ENCODE measurements at places on chromosomes 7 and 10.
A peak's percentile ranks its signal among the peaks of the same experiment; 100 is the strongest.

GRCh38 chr10:63227207-63227895, 94.2 kb downstream of the NRBF2 start:
- DNase-seq, result no peak

GRCh38 chr7:149381245-149381644, 79.6 kb downstream of the ZNF777 start:
- DNase-seq, result no peak

GRCh38 chr10:114772496-114773196, 48.9 kb upstream of the FHIP2A start:
- no peak for DNase-seq

DNA sequence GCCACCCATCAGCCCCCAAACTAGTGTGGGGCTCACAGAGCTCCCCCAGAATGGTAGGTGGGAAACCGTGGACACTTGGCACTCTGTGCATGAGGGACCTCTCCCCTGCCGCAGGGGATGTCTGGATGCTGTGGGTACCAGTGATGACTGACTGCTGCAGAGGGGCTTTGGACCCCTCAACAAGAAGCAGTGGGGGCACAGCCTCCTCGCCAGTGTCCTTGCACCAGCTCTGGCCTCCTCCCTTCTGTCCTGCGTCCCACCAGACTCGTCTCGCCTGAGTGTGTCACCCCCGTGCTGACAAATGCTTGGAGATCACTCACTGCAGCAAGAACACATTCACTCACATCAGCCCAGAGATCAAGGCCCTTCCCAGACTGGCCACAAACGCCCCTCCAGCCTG, 37.3 kb upstream of the R3HCC1L start:
- DNase-seq, result no peak

GRCh38 chr7:157523766-157524421, 187.1 kb downstream of the DNAJB6 start:
- no peak for DNase-seq

- no peak for DNase-seq
Observed at GRCh38 chr7:16880554-16880953, 1.2 kb downstream of the AGR3 start.

- DNase-seq, result no peak
Observed at GRCh38 chr10:123831259-123831658, 60.3 kb downstream of the CPXM2 start.

DNA sequence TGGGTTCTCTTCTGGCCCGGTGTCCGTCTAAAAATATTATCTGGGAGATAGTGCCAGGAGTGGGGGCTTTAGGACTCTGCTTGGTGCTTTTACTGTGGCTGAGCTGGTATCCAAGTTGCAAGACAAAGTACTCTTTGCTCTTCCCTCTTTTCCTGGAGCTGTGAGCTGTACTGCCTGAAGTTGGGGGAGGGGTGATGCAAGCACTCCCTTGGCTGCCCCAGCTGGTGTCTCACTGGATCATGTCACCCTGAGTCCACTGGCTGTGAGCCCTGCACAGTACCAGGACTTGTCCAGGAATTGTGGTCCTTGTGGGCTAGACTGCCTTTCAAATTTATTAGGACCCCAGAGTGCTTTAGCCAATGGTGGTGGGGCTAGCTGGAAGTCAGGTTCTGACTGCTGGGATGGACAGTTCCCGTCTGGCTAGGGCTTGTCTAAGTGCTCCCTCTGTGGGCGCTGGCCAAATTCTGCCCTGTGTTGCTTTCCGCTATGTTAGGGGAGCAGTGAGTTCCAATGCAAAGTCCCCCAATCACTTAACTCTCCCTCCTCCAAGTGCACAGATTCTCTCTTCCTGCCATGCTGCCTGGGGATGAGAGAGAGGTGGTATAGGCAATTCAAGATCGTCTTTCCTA, 13.1 kb downstream of the CC2D2B start:
- no peak for DNase-seq

- DNase-seq, result no peak
Observed at GRCh38 chr7:25580141-25580540, 351.9 kb upstream of the NPVF start.

GRCh38 chr10:133334503-133335245, 2.0 kb downstream of the CALY start:
- no peak for DNase-seq

- DNase-seq, result no peak
Observed at GRCh38 chr7:30732606-30733005, 19.3 kb upstream of the INMT start.

- no peak for DNase-seq
Observed at GRCh38 chr7:45978010-45978681, 57.1 kb upstream of the IGFBP3 start.

GRCh38 chr10:5292196-5292735, 72.5 kb upstream of the UCN3 start:
- DNase-seq, result no peak

DNA sequence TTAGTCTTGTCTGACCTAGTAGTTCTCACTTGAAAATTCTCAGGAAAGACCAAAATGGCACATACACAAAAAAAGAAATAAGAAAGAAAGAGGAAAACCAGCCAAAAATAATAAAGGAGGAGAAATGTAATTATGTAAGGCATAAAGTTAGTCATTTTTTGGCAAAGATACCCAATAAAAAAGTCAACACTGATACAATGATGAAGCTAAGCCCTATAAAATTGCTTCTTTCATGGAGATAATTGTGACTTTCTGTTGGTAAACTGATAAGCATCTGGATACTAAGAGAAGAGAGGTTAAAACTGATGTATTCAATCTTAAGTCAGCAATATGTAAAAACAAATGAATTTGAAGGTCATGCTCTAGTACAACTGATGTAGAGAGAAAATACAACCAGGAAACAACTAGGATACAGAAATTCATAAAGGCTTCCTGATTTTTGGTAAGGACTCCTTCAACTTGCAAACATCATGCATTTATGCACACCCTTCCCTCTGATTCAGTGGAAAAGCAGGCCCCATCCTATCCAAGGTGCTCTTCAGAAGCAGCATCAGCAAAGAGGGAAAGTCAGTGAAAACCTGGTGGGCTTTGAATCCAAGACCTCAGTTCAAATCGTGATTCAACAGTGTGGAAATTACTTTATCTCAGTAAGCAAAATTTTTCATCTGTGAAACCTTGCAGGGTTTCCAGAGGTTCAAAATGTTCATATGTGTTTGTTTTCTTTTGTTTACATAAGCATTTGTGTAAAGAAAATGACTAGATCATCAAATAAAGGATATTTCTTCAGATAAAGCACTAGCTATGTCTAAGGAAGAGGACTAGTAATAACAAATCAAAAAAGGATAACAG, 32.6 kb downstream of the IMMP2L start:
- DNase-seq, result no peak

DNA sequence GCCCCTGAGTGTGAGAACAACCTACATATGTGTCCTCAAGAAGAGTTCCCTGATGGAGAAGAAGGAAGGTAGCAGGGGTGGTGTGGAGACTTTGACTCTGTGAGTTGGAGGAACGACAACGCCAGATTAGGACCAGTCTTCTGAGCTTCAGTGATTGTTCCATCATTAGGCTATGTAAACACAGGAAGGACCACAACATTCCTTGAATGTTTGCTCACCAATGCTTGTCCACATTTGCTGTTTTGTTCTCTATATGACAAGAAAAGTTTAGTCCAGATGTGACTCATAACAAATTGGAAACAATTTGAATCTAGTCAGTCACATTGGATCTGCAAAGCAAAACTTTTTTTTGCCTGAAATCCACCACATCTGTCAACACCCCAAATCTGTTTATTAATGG, 62.7 kb downstream of the ENTPD1 start:
- no peak for DNase-seq

GRCh38 chr10:25604591-25604990, 329.4 kb upstream of the MYO3A start:
- DNase-seq, result no peak

- DNase-seq, result no peak
Observed at GRCh38 chr7:18518555-18518954, 23.0 kb downstream of the HDAC9 start.

- no peak for DNase-seq
Observed at GRCh38 chr10:94108200-94108599, 114.5 kb downstream of the PLCE1 start.

DNA sequence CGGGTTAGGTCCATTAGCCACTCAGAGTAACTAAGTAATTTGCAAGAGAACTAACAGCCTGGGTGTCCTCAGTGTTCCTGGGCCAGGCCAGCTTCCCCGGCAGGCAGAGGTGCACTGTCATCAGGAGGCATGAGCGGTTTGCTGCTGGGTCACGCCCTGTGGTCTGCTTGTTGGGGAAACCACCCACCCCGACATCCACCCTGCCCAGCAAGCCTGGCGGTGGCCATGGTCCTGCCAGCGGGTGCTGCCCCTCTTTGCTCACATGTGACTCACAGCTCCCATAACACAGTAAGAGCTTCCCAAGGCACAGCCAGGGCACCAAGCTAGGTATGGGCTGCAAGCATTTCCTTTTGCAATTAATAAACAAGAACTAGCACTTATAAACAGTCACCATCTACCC, 75.9 kb downstream of the RGS10 start:
- no peak for DNase-seq

GRCh38 chr10:1551636-1552338, 185.5 kb downstream of the ADARB2 start:
- peak; percentile 95 for DNase-seq

DNA sequence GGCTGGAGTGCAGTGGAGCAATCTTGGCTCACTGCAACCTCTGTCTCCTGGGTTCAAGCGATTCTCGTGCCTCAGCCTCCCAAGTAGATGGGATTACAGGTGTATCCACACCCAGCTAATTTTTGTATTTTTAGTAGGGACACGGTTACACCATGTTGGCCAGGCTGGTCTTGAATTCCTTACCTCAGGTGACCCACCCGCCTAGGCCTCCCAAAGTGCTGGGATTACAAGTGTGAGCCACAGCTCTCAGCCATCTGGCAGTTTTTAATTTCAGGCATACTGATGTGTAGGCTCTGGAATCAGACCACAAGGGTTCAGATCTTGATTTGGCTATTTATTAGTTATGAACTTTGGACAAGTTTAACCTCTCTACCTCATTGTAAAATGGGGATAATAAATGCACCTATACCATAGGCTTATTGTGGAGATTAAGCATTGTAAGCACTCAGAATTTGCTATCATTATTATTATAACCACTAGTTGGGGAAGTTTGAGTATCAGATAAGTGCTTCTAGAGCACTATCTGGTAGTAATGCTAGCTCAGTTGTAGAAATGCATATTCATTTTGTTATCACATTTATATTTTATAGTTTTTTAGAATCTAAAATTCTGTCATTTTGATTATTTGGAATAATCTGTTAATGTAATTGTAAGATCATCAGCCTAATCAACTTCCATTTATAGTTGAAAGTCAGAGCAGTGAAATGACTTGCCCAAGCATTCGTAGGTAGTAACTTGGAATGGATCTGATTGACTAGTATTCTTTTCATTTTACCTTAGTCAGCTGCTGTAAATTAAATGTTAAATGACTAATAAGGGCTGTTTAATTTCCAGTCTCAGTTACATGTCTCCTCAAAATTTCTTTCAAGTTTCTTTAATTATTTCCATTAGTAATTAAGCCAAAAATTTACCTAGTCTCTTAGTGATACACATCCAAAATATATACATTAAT, 22.5 kb downstream of the KMT2E start:
- DNase-seq, result no peak

DNA sequence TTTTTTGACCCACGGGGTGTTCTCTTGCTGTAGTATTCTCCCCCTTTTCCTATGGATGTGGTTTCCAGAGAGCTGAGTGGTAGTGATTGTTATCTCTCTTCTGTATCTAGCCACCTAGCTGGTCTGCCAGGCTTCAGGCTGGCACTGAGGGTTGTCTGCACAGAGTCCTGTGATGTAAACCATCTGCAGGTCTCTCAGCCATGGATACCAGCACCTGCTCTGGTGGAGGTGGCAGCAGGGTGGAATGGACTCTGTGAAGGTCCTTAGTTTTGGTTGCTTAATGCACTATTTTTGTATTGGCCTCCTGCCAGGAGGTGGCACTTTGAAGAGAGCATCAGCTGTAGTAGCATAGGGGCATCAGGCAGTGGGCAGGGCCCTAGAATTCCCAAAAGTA, 851 bp downstream of the HYAL4 start:
- DNase-seq, result no peak

Data from NCI-H1092 treated with DMSO at 0.1 percent for 48 hours (cell line).